Mesenteric fat pad (tissue), 1 donor: ENCODE measurements at places on chromosomes 5 and 9. TPM values are rescaled to one million over a fixed set of nuclear protein-coding genes. Genes with fewer than 3 reads are reported as not detected.

DNA sequence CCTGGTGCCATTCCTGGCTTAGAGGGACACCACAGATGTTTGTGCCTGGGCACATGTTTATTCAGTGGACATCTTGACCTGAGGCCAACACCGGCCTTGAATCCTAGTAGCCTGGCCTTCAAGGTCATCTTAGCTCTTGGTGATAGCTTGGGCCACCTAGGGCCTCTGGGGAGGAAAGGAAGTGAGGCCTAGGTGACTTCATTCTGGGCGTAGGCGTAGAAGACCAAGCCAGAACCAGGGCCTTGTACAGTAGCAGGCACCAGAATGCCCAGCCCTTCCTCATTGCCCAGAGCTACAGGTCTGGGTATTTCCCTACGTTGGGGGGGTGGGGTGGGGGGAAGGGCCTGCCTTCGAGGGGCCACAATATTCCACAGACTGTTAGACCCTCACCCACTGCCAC is 33.8 kb downstream of the WNK2 start:
- no peak for DNase-seq

GRCh38 chr9:37034305-37034937 is 353 bp upstream of the PAX5 start:
- DNase-seq, result no peak

DNA sequence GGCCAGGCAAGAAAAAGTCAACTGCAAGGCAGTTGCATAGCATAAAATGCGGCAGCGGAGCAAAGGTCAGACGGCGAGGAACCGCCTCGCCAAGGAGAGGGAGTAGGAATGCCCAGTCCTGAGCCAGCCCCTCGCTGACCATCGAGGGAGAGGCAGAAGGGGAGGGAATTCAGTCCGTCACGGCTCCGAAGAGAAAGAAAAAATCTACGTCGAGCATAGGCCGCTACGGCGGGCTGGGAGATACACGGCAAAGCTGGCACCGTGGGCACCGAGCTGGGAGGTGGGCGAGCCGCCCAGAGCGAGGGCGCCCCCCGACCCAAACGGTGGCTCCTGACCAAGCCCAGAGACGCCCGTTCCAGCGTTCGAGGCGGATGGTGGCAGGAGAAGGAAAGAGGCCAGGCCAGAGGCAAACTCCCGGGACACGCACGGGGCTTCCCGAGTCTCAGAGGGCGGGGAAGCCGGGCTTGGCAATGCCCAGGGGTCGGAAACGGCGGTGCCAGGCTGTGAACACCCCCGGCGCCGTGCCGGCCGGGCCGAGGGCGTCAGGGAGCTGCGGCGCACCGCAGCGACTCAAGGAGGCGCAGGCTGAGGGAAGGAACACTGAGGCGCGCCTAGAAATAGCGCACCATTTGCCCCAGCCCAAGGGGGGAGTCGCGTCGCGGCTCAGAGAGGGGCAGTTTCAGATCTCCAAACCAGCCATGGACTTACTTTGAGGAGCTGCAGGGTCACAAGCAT is 518 bp downstream of the SPRY4 start:
- no peak for DNase-seq

- DNase-seq, result no peak
Observed at GRCh38 chr5:88658886-88659285, 224.1 kb downstream of the MEF2C start.

- no peak for DNase-seq
Observed at GRCh38 chr9:25716220-25716872, 38.1 kb upstream of the TUSC1 start.

DNA sequence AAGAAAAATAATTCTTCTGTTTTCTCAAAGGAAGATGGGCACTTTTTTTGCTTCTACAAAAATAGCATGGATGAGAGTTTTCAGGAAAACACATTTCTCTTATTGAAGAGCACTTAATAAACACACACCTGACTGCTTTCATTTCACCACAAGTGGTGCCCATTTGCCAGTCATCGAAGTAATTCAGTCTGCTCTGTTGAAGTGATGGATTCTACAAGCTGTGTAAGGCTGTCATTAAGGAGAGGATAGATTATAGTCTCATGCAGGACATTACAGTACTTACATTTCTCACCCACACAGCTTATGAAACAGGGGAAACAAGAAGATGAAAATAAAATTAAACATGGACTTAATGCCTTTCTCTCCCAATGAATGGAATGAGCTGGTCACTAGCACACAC is 165.2 kb downstream of the NR2F1-AS1 start:
- DNase-seq, result no peak

DNA sequence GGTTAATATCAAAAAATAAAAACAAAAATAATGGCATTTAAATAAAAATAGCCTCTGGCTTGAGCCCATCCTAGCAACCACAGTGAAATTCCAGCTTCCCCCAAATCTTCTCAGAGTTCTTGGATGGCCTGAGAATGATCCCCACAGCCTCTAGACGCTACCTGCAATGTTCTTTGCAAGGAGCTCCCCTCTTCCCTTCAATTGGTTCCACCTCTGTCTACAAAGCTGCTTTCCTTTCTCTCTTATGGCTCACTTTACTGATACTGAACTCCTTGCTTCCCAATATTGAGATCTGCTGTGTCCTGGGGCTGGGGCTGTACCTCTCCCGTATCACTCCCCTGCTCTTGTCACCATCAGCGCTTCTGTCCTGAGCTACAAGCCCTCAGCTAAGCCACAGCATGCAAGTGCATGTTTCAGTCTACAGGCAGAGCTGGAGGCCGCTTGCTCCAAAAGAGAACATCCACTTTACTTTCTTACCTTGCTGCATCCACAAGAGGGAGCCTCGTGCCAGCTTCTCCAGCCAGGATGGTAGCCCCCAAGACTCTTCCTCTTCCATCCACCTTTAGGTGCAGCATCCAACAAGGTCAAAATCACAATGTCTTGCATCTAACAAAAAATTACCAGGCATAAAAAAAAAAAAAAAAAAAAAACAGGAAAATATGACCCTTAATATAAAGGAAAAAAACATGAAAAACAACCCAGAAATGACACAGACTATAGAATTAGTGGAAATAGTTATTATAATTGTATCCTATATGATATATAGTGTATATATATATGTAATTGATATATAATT is 57.4 kb upstream of the PRSS3 start:
- no peak for DNase-seq

Gene MGAT1
- total RNA-seq, result 380 TPM

Gene ZDHHC21
- total RNA-seq, result 8.3 TPM

Gene UGT3A2
- not detected for total RNA-seq

Gene AHRR
- total RNA-seq, result 4.5 TPM

Gene BARHL1
- total RNA-seq, result not detected
